ENCODE measurements at places on chromosomes 5 and 9.

DNA sequence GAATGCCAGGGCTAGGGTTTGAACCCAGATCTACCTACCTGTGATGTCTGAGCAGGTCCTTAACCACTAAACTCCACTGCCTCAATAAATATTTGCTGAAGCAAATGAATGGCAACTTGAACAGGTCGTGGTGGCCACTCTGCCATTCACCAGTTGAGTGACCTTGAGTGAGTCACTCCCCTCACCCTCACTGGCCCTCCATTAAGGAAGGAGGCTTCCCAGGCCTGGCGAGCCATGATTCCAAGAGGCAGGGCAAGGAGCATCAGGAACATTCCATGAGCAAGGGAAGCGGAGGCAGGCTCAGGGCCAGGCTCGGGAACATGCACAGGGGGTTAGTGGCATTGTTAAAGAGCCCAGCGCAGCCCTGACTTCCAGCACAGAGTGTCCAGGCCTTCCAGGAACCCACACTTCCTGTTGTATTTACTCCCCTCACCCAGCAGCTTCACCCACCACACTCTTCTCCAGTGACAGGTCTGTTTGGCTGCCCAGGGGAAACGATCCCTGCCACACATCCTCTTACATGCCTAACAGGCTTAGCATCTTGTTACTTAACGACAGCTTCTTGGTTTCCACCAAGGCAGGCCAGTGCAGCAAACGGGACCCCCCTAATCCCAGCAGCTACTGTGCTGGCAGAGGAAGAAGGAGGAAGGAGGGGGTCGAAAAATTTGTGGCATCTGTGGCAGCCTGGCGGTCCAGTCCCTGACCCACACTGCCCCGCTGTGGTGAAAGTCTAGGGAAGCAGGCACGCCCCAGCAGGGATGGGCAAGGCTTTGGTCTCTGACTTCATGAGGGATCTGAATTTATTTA is 43.7 kb upstream of the TTC1 start:
- no peak for DNase-seq

DNA sequence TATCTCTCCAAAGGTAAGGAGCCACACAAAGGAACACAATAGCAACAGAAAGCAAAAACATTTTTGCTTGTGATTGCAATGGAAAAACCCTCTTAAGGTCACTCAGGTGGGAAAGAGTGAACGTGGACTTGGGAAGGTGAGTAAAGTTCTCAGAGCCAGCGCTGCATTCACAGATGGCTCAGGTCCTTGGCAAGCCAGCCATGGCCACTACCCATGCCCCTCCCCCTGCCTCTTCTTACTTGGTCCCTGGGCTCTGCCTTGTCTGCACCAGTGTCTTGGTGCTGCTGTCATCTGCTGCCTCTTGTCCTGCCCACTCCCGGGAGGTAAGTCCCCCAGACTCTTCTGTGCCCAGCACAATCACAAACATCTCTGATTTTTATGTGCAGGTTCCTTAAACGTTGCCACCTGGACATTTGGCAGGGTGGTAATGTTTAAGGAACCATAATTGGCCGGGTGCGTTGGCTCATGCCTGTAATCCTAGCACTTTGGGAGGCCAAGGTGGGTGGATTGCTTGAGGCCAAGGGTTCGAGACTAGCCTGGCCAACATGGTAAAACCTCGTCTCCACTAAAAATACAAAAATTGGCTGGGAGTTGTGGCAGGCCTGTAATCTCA is 74.6 kb downstream of the FEM1C start:
- DNase-seq: no peak

- DNase-seq: no peak
Measured at GRCh38 chr5:118722122-118723020, 266.0 kb downstream of the DTWD2 start.

DNA sequence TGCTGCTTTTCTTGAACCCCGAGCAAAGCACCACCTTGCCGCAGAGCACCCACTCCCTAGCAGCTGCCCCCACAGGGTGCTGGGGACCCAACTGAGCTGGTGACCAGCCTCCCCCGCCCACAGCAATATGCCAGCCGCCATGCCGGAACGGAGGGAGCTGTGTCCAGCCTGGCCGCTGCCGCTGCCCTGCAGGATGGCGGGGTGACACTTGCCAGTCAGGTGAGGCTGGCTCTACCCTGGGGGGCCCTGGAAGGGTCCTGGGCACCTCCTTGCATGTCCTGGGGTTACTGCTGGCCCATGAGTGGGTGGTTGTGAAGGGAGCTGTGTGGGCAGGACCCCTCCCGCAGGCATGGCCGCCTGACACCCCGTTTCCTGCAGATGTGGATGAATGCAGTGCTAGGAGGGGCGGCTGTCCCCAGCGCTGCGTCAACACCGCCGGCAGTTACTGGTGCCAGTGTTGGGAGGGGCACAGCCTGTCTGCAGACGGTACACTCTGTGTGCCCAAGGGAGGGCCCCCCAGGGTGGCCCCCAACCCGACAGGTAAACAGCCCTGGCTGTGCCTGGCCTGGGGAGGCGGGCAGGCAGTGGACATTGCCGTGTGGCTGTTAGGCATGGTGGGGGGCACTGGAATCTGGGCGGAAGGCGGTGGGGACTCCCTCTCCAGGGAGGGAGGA is 7.2 kb downstream of the EGFL7 start:
- DNase-seq: no peak

DNA sequence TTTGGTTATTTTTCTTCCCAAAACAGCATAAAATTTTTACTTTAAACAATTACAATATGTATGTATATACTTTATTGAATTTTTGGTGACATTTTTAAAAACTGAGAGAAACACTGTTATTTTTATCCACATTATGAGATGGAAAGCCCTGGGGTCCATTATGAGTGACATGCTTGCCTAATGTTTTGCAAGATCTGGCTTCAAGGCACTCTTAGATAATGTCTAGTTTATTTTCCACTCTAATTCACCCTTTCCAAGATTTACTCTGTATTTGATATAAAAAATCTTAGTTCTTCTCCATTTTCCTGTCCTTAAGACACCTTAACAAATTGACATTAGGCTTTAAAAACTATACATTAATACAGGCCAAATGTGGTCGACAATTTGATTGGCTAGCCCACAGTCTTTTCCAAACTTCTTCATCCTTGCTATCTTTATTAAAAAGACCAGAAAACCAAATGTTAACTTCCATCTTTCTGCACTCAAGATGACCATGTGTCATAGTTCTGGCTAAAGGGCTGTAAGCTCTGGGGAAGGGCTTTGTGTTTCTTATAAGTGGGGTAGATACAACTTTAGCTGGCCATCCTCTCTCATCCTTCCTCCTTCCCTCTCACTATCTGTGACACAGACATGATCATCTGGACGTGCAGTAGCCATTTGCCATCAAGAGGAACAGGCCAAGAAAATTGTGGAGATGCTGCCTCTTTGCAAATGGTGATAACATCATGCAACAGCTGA is 561.1 kb downstream of the PDE4D start:
- no peak for DNase-seq

DNA sequence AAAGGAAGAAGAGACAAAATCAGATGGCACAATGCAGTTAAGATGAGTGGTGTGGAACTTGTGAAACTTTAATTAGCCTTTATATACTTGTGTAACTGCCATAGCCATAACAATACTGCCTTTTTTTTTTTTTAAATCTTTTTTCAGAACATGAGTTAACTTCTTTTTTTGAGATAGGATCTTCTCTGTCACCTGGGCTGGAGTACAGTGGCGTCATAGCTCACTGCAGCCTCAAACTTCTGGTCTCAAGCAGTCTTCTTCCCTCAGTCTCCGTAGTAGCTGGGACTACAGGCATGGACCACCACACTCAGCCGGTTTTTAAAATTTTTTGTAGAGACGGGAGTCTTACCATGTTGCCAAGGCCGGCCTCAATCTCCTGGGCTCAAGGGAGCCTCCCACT is 37.2 kb downstream of the GPBP1 start:
- DNase-seq: no peak

GRCh38 chr5:146111409-146111808 is 6.0 kb upstream of the PLAC8L1 start:
- no peak for DNase-seq

DNA sequence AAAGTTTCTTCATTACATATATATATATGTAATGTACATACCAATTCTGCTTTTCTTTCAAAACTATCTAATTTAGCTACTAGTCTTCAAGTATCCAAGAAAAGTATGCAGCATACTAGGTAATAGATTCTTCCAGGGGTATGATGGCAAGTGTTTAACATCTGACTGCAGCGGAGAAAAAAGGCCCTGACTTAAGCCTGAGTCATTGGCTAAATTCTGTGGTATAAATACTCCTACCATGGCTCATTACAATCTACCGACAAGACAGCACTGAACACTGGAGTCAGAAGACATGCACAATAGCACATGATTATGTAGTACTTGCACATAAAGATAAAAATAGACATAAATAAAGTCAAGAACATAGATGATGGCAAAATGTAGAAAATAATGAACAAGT is 439.9 kb downstream of the BRINP1 start:
- no peak for DNase-seq

GRCh38 chr9:94068257-94068656 is 16.0 kb upstream of the PTPDC1 start:
- no peak for DNase-seq

GRCh38 chr9:15262581-15262980 is 44.4 kb downstream of the TTC39B start:
- DNase-seq: no peak

DNA sequence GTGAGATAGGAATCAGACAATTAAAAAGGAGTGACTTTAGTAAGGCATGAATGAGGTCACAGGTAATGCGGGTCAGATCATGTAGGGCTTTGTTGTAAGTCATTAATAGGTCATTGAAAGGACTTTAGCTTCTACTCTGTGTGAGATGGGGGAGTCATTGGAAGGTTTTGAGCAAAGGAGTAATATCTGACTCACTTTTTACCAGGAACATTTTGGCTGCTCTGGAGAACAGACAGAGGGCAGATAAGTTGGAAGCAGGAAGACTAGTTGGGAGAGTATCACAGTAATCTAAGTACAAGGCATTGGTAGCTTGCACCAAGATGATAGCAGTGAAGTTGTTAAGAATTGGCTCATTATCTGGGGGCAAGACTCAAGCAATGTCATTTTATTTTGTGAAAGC is 37.4 kb downstream of the KIF2A start:
- DNase-seq: no peak

DNA sequence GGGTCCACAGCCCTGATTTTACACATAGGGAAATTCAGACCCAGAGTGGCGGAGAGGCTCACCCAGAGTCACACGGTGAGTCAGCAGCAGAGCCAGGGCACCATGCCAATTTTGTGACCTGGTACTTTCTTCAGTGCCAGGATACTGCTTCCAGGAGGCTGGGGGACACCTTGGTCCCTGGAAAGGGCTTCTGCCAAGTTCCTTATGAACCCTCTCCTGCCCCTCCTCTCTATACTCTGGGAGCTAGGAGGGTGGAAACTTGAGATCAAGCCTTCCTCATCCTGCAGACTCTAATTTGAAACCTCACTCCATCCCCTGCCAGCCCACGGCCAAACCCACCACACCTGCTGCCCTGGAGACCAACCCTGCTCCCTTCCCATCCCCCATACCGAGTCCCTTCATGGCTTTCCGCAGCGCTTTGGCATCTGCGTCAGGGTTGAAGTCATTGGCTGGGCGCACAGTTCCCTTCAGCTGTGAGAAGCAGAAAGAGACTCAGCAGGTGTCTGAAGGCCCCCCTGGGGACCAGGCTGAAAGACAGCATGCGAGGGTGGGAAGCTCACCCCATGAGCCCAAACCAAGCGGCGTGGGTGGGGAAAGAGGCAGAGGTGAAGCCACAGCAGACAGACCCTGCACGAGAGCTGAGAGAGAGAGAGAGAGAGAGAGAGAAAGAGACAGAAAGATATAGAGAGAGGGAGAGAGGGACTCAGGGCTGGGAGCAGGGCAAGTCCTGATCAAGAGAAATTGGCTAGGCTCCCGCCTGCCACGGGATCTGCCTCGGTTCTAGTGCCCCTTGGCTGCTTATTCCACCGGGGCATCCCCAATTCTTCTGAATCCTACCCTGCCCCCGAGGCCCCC is 33.5 kb downstream of the ANXA6 start:
- peak; percentile 69 for DNase-seq

DNA sequence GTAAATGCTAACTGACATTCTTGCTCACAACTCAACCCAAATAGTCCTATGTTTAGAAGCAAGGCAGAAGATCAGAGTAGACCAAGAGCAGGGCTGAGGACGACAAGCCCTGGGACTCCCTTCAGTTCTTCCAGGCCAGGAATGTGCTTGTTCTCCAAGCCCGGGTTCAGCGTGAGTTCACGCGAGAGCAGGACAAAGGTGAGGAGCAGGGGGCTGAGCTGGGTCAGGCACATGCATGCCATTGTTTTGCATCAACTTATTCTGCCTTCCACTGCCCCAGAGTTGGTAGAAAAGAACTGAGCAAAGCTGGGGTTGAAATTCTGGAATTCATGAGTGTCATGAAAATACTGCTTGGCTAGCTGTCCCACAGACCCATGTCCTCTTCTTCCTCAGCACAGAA is 206.5 kb downstream of the PAX5 start:
- DNase-seq: no peak

DNA sequence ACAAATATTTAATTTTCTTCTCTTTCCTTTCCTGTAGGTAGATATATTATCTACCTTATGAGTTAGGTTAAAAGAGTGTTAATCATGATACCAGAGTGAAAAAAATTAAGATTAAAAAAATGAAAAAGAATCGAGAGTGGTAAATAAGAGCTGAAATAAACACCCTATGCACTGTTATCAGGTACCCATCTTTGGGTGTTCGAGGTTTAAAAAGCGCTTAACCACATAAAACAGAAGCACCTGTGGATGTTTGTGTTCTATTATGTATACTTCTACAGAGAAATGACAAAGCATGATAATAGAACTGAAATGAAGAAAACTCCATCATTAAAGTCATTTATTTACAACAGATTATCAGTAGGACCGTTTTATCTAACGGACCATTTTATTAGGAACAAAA is 25.7 kb upstream of the GCNT4 start:
- no peak for DNase-seq

DNA sequence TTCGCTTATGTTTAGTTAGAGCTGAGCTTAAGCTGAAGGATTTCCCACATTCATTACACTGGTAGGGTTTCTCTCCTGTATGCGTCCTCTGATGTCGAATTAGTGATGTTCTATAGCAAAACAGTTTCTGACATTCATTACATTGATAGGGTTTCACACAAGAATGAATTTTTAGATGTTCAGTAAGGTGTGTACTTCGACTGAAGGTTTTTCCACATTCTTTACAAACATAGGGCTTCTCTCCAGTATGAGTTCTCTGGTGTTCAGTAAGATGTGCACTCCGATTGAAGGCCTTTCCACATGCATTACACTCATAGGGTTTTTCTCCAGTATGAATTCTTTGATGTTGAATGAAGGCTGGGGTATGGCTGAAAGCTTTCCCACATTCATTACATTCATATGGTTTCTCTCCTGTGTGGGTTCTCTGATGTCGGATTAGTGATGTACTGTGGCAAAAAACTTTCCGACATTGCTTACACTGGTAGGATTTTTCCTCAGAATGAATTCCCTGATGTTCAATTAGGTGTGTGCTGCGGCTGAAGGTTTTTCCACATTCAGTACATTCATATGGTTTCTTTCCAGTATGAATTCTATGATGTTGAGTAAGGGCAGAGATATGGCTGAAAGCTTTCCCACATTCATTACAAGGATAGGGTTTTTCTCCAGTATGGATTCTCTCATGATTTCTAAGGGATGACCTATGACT is 14.6 kb downstream of the ZNF883 start:
- DNase-seq: no peak

GRCh38 chr5:112794410-112794809 is 56.7 kb downstream of the APC start:
- no peak for DNase-seq

Data from GM19239 (cell line).